ENCODE measurements at places on chromosomes 4 and X. TPM values are rescaled to one million over a fixed set of nuclear protein-coding genes. Genes with fewer than 3 reads are reported as not detected.

The CFAP299 gene
- not detected for total RNA-seq

The CCNQ gene
- total RNA-seq, result 57.1 TPM

The MAGEA9B gene
- total RNA-seq, result not detected

The USP17L12 gene
- not detected for total RNA-seq

The MAPK10 gene
- total RNA-seq, result 19.8 TPM

The PRKX gene
- 17.5 TPM for total RNA-seq

The DGKQ gene
- 9.3 TPM for total RNA-seq

DNA sequence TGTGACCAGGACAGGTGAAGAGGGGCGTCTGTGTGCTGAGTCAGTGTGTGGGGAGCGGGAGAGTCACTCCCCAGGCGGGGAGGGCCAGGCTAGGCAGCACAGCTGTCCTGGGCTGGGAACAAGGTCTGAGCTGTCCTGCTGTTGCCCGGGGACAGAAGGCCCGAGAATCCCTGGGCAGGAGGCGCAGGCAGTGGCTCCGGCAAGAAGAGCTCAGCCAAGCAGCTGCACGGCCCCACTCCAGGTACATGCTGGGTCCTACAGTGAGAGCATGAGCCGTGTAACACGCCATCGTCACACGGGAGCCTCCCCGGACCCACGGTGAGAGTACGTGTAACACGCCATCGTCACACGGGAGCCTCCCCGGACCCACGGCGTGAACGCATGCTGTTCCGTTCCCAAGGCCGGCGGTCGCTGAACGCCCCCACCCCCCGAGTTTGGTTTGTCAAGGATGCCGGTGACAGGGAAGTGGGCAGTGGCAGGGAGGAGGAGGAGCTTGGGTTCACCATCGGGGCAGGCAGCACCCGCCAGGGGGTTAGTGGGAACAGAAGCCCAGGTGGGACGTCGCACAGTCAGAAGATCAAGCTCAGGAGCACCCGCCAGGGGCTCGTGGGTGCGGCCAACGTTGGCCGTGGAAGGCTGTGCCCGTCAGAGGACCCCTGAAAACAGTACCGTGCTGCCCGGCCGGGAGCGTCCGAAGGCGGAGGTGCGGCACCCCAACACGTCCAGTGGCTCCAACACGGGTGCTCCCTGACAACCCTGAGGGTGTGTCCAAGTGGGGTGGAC, 15.6 kb downstream of the PPP2R3B start:
- DNase-seq, result no peak

DNA sequence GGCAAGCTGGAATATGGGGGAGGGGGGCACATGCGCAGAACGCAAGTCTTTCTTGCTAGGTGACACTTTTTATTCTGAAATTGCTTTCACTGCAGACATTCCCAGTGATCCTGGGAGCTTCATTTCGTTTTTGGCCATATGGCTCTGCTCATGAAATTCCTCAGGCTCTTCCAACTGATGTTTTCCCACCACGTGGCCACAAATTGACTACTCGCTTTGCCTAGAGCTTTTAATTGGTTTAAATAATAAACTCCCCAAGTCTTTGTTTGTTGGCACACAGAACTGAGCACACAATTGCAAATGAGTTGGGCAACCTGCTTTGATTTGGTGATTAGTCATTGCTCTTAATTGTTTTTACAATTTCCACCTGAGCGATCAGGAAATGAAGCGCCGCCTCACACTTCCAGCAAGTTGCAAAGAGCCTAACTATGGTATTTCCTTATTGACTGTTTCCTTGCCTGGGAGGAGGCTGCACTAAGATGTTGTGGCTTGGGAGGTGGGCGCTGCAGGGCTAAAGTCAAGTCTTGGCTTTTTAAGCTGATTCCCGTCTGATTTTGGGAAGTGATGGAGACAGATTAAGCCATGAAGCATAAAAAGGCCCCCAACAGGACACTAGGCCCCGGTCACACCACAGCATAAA, 282.5 kb downstream of the ZIC3 start:
- DNase-seq, result no peak

DNA sequence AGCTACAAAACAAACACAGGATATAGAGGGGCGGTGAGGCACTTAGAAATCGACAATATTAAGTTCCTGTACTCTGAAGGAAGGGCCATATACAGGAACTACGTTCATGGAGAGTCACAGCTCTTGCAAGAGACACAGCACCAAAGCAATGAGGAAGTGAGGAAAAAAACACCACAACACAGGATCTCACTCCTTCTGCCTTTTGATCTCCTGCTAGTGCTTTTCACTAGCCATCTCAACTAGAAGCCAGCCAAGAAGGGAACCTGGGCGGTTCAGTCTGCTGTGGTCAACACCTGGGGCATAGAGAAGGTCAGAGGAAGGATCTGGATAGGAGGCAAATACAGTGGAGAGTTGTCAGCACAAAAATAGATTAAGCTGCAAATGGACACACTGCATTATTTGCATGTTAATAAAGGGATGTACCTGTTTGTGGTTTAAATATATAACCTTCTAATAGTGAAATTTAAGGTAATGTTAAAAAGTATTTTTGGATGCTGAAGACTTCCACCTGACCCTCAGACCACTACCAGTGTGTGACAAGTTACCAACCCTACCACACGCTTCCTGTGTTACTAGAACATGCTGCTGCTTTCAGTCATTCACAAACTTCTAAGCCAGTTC, 104.6 kb downstream of the DTHD1 start:
- no peak for DNase-seq

DNA sequence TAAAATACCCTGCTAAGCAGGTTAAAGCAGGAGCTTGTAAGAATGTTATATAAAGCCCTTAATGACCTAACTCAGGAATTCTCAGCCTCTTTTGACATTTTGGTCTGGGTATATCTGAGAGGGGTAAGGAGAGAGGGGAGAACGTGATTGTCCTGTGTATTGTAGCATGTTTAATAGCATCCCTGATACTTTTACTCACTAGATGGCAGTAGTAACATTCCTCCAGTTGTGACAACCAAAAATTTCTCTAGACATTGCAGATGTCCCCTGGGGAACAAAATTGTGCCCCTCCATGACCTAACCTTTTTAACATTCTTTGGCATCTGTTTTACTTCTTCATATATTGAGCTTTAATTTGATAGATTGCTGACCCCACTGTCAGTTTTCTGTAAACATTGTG, 17.9 kb downstream of the SMARCA5 start:
- no peak for DNase-seq

- DNase-seq, result no peak
These were observed 157.4 kb upstream of the AMOT start for GRCh38 chrX:112997991-112998390.

GRCh38 chr4:41156574-41156973, 57.8 kb downstream of the APBB2 start:
- no peak for DNase-seq

- no peak for DNase-seq
These were observed 22.5 kb upstream of the DCTD start for GRCh38 chr4:182939680-182940079.

- no peak for DNase-seq
These were observed 1312.6 kb downstream of the PCDH18 start for GRCh38 chr4:136219592-136220125.
